ENCODE measurements at places on chromosomes 1 and 21.
A peak's percentile ranks its signal among the peaks of the same experiment; 100 is the strongest.

DNA sequence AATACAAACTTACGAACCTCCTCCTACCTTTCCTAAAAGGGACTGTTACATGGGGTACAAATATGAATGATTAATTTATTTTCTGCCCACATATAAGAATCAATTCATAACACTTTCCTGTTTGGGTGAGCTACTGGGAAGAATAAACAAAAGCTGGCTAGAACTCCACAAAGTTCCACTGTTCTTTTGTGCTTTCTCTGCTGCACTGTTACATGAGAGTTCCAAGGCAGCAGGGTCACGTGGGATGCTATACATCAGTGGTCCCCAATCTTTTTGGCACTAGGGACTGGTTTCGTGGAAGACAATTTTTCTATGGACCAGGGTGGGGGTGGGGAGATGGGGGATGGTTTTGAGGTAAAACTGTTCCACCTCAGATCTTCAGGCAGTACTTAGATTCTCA lies 2.2 kb upstream of the ANGPTL7 start:
- DNase-seq: no peak

GRCh38 chr1:158227904-158228623 lies 26.2 kb upstream of the CD1A start:
- DNase-seq: no peak

DNA sequence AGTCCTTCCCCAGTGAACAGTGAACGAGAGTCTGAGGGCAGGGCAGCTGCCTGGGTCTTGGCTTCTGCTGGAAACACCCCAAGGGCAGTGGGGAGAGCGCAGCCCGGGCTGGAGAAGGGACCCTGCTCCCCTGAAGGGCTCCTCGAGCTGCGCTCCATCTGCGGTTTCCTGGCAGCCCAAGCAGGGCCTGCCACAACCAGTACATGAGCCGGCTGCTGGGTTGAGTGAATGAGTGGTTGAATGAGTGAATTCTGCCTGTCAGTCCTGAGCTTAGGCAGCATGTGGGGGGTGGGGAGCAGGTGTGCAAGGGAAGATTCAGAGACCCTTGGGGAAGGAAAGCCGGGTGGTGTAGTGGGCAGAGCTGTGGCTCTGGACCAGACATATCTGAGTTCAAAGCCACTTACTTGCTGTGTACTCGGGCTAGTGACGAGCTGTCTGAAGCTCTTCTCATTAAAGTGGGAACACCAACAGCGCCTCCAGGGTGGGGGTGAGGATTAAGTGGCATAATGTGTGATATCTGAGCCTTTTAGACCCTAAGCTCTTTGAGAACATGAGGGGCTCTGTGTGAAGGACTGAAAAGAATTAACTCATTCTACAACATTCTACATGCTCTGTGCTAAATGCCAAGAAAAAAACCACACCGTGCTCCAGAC lies 3.7 kb downstream of the OPRD1 start:
- no peak for DNase-seq

GRCh38 chr21:26736449-26736848 lies 108.8 kb downstream of the ADAMTS1 start:
- no peak for DNase-seq

DNA sequence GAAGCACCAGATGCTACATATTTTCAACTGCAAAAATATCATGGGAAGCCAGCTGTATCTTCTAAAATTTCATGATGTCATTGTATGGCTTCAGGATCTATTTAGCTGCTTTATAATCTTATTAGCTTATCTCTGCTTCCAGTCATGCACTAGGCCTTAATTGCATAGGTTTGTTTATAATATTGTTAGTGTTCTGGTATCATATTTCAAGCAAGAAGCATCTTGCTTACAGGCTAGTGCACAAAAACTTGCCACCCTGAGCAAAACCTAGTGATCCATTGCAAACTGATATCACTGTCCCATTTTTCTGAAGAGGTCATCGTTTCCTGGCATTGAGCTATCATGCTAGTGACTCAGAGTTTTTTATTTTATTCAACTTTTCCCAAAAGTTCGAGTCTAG lies 15.7 kb upstream of the NRIP1 start:
- DNase-seq: no peak

GRCh38 chr1:153168686-153169085 lies 18.0 kb upstream of the SPRR2G start:
- no peak for DNase-seq

DNA sequence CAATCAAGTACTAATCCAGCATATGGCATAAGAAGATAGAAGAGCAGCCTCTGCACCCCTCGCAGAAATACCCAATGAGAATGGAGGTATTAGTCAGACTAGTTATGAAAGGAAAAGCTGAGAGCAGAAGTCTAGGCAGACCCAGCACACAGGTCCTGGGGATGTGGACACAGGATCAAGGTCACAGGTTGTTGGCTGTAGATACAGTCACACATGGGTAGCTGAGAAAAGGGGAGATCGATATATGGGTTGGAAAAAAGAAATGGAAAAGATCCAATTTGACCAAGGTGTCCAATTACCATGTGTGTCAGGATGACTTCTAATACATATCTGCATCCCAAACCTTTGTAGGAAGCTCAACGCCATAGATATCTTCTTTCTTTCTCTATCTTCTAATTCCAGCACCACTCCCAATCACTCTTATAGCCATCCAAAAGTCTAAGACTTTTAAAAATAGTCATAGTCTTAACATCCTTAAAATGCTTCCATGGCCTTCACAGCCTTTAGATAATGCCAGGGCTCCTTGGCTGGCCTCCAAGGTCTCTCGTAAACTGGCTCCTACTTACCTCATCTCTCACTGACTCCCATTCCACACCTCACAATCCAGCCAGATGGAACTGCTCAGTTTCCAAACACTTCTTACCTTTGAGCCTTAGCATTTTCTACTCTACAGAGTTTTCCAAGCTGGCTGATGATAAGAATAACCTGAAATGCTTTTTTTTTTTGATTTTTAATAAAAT lies 8.3 kb upstream of the ZC3H11B start:
- DNase-seq: no peak

DNA sequence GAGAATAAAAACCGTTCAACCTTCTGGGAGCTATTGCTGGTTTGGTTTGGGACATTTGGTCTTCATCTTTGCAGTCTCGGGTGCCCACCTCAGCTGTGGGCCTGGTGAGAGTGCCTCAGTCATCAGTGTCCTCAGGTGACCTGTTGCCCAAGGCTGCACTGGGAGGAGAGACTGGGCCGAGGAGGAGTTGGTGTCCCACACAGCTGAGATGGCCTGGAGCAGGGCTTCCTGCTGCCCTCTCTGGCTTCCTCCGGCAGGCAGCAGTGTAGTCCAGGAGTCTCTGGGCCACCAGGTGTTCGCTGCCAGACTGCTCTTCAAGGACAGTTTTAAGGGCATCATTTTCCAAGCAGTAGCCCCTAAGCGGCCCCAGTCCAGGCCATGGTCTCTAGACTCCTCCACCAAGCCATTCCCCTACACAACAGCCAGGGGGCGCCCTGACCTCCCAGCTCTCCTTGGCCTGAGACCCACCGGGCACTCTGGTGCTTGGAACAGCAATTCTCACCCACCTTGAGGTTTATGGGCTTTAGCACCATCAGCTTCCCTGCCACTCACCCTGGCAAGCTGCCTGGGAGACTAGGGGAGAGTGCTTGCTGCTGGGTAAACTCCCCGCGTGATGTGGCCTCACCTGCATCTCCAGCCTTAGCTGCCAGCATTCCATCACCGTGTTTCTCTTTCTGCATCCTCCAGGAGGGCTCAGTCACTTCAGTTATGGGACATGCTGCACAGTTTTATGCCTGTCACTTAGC lies 9.1 kb upstream of the SYTL1 start:
- peak; percentile 83 for DNase-seq

GRCh38 chr1:28591708-28592320 lies at the start of gene RAB42:
Gene RAB42 (plus strand): TSS chr1:28592265. CDS start chr1:28592512, 247 bp downstream.
- DNase-seq: no peak

GRCh38 chr1:6500544-6501278 lies 9.2 kb upstream of the PLEKHG5 start:
- DNase-seq: no peak

DNA sequence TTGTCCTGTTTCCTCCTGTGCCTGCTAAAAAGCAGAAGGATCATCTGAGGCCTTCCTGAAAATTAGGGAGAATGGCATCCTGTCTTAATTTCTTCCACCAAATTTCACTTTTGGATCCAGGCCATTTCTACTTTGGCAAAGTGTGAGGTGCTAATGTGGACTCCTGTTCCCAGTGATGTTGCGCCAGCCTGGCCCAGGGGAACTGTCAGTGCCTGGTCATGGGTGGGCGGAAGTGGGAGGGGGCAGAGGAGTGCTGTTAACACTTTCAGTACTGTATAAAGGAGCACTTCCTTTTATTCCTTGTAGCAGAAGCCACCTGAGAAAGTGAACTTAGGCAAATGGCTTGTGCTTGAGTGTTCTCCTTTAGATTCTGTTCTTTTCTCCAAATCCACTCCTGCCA lies 19.9 kb downstream of the ELAPOR1 start:
- DNase-seq: no peak

DNA sequence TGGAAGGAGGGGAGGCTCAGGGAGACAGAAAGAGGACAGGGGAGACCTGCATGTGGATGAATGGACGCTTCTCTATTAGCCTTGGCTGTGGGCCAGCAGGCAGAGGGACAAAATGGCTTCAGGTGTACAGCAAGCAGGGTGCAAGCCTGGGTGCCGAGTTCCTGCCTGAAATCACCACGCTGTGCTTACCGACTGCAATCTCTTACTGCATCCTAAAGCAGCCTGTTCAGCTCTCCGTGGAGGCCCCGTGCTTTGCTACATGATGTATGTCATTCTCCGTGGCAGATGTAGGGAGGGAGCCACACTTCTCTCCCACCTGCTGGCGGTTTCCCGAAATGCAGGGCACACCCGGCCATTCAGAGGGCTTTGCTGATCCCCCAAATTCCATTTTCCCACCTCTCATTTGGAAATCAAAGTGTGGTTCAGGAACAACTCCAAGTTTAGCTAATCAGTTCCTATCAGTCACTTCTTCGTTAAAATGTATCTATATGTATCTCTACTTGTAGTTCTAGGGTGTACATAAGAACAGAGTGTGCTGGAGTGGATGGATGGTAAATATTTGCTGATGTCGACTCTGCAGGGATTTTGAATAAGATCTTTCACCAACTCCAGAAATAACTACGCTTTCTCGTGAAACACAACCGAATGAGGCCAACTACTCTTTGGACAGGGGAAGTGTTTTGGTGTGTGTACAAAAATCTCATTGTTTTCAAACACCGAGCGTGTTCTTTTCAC lies 122.3 kb upstream of the BACE2 start:
- DNase-seq: peak; percentile 28

GRCh38 chr1:112614460-112615065 lies 4.4 kb downstream of the ST7L start:
- peak; percentile 18 for DNase-seq

- no peak for DNase-seq
Observed at GRCh38 chr1:110856410-110856809, 16.5 kb upstream of the CD53 start.

DNA sequence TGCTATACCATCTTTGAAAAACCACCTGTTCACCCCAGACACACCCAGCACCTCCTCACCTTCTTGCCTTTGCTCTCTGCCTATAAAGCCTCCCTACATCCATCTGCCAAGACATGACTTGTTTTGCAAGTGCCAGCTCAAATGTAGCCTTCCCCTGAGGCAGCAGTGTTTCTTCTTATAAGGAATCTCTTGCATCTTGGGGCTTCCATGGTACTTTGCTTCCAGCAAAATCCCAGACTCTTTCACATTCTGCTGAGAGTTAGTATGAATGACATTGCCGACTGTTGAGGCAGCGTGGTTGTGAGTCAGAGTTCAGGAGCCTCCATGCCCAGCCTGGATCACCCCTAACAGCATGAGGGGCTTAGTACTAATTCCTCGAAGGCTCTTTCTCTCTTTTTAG lies 217.4 kb upstream of the RUNX1 start:
- DNase-seq: no peak

DNA sequence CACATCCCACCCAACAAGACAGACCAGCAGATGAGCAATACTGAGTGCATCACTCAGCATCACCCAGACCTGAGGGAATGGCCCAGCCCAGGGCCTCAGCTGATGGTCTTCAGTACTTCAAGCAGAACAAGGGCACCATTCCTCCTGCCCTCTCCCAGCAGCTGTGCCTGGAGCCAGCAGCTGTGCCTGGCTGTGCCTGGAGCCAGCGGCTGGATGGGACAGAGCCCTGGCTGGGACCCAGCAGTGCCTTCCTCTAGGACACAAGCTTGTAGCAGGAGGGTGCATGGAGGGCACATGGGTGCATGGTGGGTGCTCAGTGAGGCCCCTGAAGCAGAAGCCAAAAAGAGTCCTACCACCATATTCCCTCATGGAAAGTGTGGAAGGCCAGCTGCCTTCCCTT lies 583.8 kb downstream of the NPHP4 start:
- no peak for DNase-seq

DNA sequence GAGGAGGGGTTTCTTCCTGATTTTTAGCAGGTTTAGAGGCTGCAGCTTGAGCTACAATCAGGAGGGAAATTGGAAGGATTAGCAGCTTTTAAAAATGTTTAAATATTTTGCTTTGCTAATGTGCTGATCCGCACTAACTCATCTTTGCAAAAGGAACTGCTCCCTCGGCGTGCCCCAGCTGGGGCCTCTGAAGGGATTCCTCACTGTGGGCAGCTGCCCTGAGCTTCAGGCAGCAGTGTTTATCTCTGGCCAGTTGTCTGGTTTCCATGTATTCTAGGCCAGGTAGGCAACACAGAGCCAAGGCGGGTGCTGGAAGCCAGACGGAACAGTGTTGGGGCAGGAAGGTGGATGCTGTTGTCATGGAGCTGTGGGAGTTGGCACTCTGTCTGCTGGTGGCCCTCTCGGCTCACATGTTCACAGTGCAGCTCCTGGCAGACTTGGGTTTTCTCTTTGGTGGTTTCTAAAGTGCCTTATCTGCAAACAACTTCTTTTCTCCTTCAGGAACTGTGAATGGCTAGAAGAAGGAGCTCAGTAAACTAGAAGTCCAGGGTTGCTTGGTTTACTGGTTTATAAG lies 18.9 kb downstream of the NECAP2 start:
- DNase-seq: no peak

GRCh38 chr1:8283058-8283884 lies 34.6 kb upstream of the SLC45A1 start:
- DNase-seq: no peak

DNA sequence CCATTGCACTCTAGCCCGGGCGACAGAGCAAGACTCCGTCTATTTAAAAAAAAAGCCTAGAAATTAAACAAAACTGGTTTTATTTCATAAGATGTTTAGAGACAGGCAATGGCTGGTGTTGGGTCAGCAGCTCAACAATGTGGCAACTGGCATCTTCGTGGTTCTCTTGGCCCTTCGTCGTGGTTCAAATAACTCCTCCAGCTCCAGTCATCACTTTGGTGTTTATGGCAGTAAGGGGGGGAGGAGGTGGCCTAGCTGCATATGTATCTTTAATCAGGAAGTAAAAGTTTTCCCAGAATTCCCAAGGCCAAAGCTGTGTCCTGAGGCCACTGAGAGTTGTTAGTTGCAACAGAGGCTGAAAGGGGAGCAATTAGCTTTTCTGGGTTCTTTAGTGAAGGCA lies 13.0 kb upstream of the LTN1 start:
- DNase-seq: no peak

GRCh38 chr1:210618369-210618768 lies 289.7 kb downstream of the HHAT start:
- no peak for DNase-seq

- DNase-seq: no peak
Observed at GRCh38 chr21:36024782-36025181, 35.5 kb downstream of the SETD4 start.

GRCh38 chr21:43286196-43286595 lies 117.4 kb downstream of the CRYAA start:
- DNase-seq: no peak
